ENCODE measurements at places on chromosomes 1 and 21. TPM values are rescaled to one million over a fixed set of nuclear protein-coding genes. Genes with fewer than 3 reads are reported as not detected.

Gene BEST4
- 0.15 TPM for total RNA-seq

Gene TRIM67
- total RNA-seq = not detected

Gene NOS1AP
- 2.2 TPM for total RNA-seq

Gene SPRR1B
- total RNA-seq = not detected

Gene MYCL
- total RNA-seq = 5.3 TPM

Gene BEND5
- total RNA-seq = 7.3 TPM

Gene FCRL5
- total RNA-seq = not detected

Gene SPRR4
- total RNA-seq = not detected

Gene IL6R
- total RNA-seq = 24.0 TPM

Gene AVPR1B
- total RNA-seq = not detected

Gene BNIPL
- total RNA-seq = 0.16 TPM

Gene PRRX1
- 73.1 TPM for total RNA-seq

Gene KCNH1
- not detected for total RNA-seq

Gene SPAG17
- 1.3 TPM for total RNA-seq

Gene CSF1
- total RNA-seq = 54.4 TPM

Gene TCHH
- total RNA-seq = 0.15 TPM

Data from breast epithelium (tissue), 4 donors.